ENCODE measurements at places on chromosomes 11 and 22. TPM values are rescaled to one million over a fixed set of nuclear protein-coding genes. Genes with fewer than 3 reads are reported as not detected.

The RIMBP3C gene
- 0.35 TPM for total RNA-seq

The RBMXL2 gene
- total RNA-seq: 0.15 TPM

The TEX54 gene
- total RNA-seq: not detected

The RPS13 gene
- total RNA-seq: 1,194 TPM

The ANKRD49 gene
- 14.1 TPM for total RNA-seq

The SCGB1C1 gene
- not detected for total RNA-seq

The GLYAT gene
- not detected for total RNA-seq

GRCh38 chr22:42470366-42471082, 38.3 kb upstream of the NFAM1 start:
- no peak for ATAC-seq

- no peak for ATAC-seq
These were observed 21.6 kb downstream of the OR51E1 start for GRCh38 chr11:4665424-4665823.

GRCh38 chr22:50118129-50118528, 28.3 kb downstream of the MOV10L1 start:
- no peak for ATAC-seq

GRCh38 chr11:73355109-73355508, 21.1 kb upstream of the RELT start:
- no peak for ATAC-seq

GRCh38 chr11:65834202-65834601, 439 bp downstream of the SNX32 start:
- ATAC-seq: no peak

DNA sequence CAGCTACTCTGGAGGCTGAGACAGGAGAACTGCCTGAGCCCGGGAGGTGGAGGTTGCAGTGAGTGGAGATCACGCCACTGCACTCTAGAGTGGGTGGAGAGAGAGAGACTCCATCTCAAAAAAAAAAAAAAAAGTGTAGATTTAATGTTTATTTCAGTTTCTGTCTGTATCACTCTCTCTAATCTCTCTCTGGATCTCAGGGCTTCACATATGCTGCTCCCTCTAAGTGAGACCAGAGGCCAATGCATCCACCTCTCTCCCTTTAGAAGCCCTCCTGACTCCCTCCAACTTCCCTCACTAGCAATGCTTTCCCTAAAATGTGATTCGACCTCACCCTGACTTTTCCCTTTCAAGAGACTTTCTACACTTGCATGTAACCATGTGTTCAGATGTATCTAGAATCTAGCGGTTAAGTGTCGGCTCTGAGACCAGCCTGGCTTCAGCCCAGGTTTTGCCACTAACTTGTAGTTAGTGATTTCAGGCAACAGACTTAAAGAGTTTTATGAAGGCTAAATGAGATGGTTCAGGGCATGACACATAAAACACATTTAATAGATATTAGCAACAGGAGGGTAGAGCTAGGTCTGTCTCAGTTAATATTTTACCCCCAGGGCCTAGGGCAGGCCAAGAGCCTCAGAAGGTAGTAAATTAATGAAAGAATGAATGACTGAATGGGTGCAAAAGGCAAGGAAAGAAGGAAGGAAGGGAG, 364.3 kb downstream of the LARGE1 start:
- ATAC-seq: no peak

DNA sequence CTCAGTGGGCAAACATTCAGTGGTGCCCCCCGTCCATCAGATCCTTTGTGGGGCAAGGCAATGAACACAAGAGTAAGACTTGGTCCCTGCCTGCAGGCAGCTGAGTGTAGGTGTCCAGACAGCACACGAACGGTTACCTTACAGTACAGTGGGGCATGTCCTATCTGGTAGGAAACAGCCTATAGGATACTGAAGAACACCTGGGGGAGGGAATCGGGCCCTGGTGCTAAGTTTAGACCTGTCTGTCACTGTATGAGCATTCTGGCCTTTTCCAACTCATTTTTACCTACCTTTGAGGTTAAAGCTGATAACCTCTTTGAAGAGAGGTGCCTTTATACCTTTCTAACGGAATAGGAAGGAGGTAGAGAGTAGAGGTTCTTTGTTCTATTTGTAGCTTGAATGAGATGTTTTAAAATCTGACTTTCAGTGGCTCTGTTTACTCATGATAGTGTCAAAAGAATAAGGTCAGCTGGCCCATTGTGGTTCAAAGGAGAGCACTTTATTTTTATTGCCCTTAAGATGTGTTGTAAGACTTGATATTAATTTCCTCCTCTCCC, 8.9 kb downstream of the ZNRF3 start:
- no peak for ATAC-seq

GRCh38 chr22:35928285-35928798, 100.3 kb downstream of the RBFOX2 start:
- ATAC-seq: no peak

DNA sequence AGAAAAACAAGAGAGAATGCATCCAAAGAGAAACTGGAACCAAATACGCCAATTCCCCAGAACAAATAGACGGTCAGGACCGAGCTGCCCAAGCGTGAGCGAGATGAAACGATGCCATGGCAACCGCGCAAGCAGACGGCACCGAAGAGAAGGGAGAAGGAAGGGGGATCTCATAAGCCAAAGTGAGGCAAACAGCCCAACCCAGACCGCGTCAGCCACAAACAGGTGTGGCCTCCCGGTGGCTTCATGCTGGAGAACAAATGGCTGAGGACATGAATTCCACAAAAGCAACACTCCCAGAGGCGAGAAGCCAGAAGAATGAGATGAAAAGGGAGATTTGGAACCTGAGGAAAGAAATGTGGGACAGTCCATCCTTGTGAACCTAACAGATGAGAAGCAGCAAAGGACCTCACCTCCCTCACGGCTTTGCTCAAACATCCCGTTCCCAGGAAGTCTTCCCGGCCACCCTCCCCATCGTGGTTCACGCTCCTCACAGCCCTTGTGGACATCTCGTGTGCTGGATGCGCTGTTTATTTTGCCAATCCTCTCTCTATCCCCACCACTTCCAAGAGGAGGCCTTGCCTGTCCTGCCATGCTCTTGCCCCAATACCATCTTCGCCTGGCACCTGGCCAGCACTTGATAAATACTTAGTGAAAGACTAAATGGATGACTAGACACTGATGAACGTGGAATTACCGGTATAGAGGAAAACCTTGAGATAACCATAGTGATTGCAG, 89.1 kb upstream of the RTL6 start:
- no peak for ATAC-seq

GRCh38 chr22:22866381-22867111, 21.1 kb upstream of the IGLL5 start:
- ATAC-seq: peak; percentile 49

GRCh38 chr11:31958076-31958735, 132.7 kb upstream of the RCN1 start:
- ATAC-seq: no peak

DNA sequence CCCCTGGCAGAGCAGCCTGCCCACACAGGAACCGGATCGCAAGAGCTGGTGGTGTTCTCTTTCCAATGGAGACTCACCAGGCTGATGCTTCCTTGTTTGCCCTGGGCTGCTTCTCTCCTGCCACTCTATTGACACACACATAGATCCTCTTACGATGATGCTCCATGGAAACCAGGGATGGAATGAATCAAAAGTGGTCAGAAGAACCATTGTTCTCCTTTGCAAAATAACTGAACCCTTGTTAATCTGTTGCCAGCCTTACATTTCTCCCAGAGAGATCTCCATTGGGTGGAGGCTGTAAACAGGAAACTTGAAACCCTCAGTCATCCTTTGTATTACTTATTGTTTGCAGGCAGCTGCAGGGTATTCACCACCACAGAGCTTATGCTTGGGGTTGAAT, 24.6 kb upstream of the LDLRAD3 start:
- no peak for ATAC-seq

DNA sequence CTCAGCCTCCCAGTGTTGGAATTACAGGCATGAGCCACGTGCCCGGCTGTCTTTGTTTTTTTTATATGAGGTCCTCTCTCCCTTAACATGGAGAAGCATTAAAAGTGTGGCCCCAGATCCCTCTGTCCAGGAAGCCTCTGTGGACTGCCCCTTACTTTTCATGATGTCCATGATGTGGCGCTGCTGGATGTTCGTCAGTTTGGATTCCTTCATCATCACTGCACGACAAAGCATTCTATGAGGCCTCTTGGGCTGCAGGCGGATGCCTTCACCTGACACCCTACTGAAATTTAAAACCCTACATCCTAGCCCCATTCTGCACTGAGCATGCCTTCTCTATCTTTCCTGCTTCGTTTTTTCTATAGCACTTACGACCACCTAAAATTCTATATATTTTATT, 2.1 kb downstream of the C22orf23 start:
- ATAC-seq: no peak

DNA sequence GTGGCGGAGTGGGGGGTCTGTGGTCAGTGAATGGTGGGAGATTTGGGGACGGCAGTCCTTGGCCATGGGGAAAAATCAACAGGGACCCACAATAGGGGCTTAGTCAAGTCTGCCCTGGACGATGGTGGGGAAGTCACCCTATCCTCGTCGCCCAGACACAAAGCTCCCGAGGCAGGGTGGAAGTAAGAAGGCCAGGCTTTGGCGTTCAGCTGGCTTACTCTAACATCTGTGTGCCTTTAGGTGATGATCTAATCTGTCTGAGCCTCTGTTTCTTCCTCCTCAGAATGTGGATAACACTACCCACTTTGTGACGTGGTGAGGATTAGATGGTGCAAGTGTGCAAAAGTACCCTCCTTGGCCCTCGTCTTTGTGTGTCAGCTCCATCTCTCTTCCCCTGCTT, 192.2 kb downstream of the ST3GAL4 start:
- ATAC-seq: no peak

DNA sequence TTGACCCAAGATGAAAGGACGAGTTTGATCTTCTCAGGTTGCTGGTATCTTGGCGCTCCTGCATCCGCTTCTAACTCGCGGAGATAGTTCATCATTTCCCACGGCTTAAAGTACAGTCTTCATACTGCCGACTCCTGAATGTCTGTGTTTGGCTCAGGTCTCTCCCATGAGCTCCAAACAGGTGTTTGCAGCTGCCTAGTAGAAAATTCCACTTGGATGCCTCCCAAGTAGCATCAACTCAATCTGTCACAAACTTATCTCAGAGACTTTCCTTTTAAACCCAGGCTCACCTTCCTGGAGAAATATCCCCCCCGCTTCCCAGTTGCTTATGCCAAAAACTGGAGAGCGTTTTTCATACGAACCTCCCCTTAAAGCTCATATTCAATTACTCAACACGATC, 986.5 kb downstream of the TBC1D22A start:
- ATAC-seq: no peak

GRCh38 chr11:118911880-118912741, 13.6 kb downstream of the BCL9L start:
- ATAC-seq: peak; percentile 69

- no peak for ATAC-seq
These were observed 277.2 kb upstream of the PLET1 start for GRCh38 chr11:112537846-112538330.

GRCh38 chr11:103202048-103202651, 92.9 kb downstream of the DYNC2H1 start:
- ATAC-seq: no peak

- ATAC-seq: no peak
These were observed 873.2 kb downstream of the METTL15 start for GRCh38 chr11:28981381-28981780.
